ENCODE measurements at places on chromosomes 2 and 18.
A peak's percentile ranks its signal among the peaks of the same experiment; 100 is the strongest.

DNA sequence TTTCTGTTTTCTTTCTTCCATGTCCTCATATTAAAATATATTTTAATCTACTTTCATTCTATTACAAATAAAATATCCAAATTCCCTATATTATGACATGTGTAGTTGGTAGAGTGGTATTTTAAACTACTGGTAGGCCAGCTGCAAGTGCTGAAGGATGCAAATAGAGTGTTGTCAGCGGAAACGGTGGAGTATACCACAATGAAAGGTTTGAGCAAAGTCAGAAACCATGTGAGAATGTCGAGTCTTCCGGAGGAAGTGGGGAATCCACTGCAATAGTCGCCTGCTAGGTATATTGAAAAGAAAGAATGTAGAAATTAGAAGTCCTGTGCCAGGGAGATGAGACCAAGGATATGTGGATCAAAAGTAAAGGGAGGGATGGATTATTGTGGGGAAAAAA lies 373.9 kb downstream of the DSEL start:
- DNase-seq, result no peak
- no peak overlapping the region for H3K27ac ChIP-seq
- no peaks in the 10 kb centered on the region for H3K27me3 ChIP-seq

DNA sequence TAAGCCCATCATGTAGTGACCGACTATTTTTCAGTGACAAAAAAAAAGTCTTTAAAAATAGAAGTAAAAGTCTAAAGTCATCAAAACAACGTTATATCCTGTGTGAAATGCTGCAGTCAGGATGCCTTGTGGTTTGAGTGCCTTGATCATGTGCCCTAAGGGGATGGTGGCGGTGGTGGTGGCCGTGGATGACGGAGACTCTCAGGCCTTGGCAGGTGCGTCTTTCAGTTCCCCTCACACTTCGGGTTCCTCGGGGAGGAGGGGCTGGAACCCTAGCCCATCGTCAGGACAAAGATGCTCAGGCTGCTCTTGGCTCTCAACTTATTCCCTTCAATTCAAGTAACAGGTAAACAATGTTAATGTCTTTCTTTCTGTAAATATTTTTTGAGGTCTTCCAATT lies at the start of gene CD28:
TSS of gene CD28 (plus strand) at position 237 of the 400 bp plus-strand sequence. CDS start at position 295, 58 bp downstream.
- H3K4me3 ChIP-seq, result peak within 1 kb of the TSS; percentile 58
- H3K36me3 ChIP-seq, result no peaks in the 10 kb centered on the region
- peaks cover 5% of the 10 kb centered on the region for H3K27me3 ChIP-seq

DNA sequence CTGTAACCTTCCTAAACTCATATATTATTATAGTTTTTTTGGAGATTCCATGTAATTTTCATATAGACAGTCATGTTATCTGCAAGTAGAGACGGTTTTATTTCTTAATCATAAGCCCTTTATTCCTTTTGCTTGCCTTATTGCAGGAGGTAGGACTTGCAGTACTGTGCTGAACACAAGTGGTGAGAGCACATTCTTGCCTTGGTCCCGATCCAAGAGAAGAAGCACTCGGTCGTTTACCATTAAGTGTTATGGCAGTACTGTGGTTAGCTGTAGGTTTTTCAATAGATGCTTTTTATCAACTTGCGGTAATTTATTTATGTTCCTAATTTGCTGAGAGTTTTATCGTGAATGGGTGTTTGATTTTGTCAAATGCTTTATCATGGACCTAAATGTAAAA lies 305.7 kb downstream of the DYSF start:
- no peaks in the 10 kb centered on the region for H3K36me3 ChIP-seq
- no peaks in the 10 kb centered on the region for H3K27me3 ChIP-seq
- H3K4me1 ChIP-seq, result no peaks in the 10 kb centered on the region
- no peak overlapping the region for H3K4me3 ChIP-seq
- DNase-seq, result no peak

- no peaks in the 10 kb centered on the region for H3K4me1 ChIP-seq
- no peaks in the 10 kb centered on the region for H3K27me3 ChIP-seq
- H3K36me3 ChIP-seq, result no peaks in the 10 kb centered on the region
- DNase-seq, result no peak
- no peak overlapping the region for H3K27ac ChIP-seq
These were observed 110.7 kb downstream of the C1D start for GRCh38 chr2:67952066-67952465.

GRCh38 chr2:45905632-45905958 lies 254.1 kb downstream of the PRKCE start:
- DNase-seq, result no peak
- H3K36me3 ChIP-seq, result no peaks in the 10 kb centered on the region
- H3K4me3 ChIP-seq, result no peak overlapping the region
- no peak overlapping the region for H3K27ac ChIP-seq
- peaks cover 6% of the 10 kb centered on the region for H3K4me1 ChIP-seq

DNA sequence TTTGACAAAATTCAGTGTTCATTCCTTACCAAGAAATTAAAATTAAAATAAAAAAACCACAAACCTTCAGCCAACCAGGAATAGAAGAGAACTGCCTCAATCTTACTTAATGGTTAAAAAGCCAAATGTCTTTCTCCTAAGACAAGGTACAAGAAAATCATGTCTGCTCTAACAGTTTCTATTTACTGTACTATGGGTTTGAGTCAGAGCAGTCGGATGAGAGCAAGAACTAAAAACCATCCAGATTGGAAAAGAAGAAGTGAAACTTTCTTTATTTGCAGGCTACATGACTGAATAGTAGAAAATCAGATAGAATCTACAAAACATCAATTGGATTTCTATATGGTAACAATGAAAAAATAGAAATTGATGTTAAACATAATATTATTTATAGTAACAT lies 555.5 kb upstream of the TNP1 start:
- H3K27ac ChIP-seq, result no peak overlapping the region
- no peak for DNase-seq
- no peaks in the 10 kb centered on the region for H3K27me3 ChIP-seq

DNA sequence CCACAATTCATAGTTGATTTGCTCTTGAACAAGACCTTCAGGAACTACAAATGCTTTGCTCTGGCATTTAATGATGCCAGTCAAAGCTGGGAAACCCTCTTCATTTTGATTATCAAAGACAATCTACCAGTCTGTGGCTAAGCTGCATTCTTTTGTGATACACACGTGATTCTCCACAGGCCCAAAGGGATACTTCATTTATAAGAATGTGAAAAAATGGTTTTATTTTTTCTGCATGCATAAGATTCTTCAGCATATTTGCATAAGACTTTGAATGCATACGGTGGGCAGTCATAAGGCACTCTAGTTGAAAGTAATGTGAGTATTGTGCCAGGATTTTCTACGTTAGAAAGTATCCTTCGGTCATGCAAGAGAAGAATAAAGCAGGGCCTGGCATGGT lies 33.0 kb upstream of the ARL5A start:
- H3K27ac ChIP-seq, result no peak overlapping the region
- no peak for DNase-seq
- H3K4me1 ChIP-seq, result no peaks in the 10 kb centered on the region
- no peaks in the 10 kb centered on the region for H3K36me3 ChIP-seq

DNA sequence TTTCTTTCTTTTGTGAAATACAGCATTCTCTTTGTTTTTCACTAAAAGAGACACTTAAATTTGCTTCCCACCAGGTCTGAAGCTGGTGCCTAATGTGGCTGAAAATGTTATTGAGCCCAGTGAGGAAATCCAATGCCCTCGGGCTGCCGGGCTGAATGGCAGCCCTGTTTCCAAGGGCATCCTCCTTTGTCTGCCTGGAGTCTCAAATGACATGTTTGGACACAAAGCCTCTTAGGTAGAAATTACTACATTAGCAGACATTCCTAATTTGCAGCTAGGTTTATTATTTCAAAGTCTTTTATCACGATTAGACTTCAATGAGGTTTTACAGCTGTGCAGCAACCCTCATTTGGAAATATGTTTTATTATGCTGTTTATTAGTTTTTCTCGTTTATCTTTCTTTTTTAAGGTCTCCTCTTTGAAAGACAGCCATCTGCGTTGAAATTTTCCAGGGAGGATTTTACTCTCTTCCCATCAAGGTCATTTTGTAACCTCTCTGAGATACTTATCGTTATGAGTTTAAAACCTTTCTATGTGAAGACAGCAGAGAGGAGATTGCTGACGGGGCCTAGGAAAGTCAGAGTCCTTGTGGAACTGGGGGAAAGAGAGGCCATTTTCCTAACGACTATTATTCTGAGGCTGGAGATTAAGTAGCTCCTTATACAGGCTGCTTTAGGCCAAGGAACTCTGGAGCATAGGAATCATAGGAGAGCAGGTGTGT lies 59.0 kb upstream of the ZNF532 start:
- no peaks in the 10 kb centered on the region for H3K36me3 ChIP-seq
- H3K27ac ChIP-seq, result peak overlapping the region; percentile 56
- DNase-seq, result peak; percentile 53
- no peak overlapping the region for H3K4me3 ChIP-seq

DNA sequence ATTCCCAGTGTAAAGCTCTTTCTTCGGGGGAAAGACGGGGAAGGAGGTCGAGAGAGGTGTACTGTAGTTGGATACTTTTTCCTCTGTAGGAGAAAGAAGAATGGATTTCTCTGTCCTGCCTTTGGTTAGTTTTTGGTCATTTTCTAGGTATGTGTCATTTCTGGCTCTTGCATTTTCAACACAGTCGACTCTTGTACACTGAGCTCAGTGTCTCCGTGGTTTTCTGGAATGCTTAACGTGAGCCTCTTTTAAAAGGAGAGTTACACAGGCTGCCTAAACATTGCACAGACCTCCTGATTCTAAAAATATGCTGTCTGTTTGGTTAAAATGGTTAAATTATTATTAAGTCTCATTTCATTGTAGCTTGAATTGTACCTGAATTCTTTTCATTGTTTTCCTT lies 21.8 kb upstream of the GLS start:
- H3K27me3 ChIP-seq, result no peaks in the 10 kb centered on the region
- no peak overlapping the region for H3K4me3 ChIP-seq
- DNase-seq, result no peak
- H3K27ac ChIP-seq, result no peak overlapping the region
- H3K36me3 ChIP-seq, result no peaks in the 10 kb centered on the region
